Hematopoietic multipotent progenitor cell treated with erythropoietin and hydrocortisone succinate and interleukin-3 and kit ligand, for 6 days (in vitro differentiated cells): ENCODE measurements at places on chromosomes 12 and 14.

DNA sequence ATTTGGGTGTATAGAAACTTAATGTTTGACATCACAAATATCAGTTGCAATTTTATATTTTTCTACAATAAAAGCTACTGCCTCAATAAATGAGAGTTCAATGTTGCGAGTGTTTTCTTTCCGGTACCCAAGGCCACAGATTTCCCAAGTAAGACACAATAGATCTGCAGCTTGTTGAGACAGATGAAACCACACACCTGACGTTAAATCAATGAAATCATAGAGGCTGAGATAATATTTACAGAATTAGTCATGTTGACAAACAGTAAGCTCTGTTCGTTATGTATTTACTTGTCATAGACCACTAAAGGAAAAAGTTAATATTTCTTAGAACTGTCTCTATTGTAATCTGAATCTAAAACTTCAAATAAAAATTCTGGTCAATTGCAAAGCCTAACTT lies 49.2 kb upstream of the PTHLH start:
- DNase-seq, result no peak

DNA sequence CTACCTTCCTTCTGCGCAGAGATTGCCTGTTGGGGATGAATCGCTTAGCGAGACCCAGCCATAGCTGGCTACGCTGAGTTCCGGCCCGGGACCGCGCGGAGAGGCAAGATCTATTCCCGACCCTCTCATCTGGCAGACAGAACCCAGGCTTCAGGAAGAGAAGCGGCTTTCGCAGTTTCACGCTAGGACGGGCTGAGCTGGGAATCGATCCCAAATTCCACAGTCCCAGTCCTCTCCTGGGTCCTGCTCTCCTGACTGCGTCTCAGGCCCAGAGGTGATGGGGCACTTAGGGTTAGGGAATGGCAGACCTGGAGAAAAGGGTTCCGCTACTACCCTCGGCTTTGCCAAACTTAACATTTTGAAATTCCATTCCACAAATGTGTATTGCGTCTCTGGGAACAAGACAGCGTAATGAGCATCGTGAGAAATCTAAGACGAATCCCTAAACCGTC lies 2.8 kb downstream of the PTPN21 start:
- DNase-seq, result no peak

GRCh38 chr14:94395888-94396574 lies 7.6 kb upstream of the SERPINA1 start:
- no peak for DNase-seq

- no peak for DNase-seq
Observed at GRCh38 chr14:19823178-19823577, 19.6 kb downstream of the OR4N2 start.

DNA sequence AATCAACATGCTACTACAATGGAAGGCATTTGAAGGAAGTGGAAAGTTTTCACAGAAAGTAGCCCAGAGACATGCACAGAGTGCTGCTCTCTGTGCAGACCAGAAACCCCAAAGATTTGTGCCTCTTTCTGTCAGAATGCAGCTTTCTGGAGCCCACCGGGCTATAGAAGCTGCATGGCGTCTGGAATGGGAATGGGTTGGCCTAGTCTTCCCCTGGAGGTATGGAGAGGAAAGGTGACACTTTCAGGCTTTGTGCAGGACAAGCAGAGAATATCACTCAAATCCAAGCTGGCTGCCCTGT lies 21.3 kb upstream of the ZFP36L1 start:
- DNase-seq, result no peak

- peak; percentile 99 for DNase-seq
Observed at GRCh38 chr12:116196752-116197718, 80.5 kb downstream of the MED13L start.

- peak; percentile 12 for DNase-seq
Observed at GRCh38 chr12:40158592-40159111, 52.8 kb upstream of the SLC2A13 start.

- DNase-seq, result peak; percentile 49
Observed at GRCh38 chr12:121939186-121939585, 20.8 kb downstream of the CFAP251 start.

GRCh38 chr14:52553671-52554575 lies 1.3 kb downstream of the GPR137C start:
- peak; percentile 91 for DNase-seq

DNA sequence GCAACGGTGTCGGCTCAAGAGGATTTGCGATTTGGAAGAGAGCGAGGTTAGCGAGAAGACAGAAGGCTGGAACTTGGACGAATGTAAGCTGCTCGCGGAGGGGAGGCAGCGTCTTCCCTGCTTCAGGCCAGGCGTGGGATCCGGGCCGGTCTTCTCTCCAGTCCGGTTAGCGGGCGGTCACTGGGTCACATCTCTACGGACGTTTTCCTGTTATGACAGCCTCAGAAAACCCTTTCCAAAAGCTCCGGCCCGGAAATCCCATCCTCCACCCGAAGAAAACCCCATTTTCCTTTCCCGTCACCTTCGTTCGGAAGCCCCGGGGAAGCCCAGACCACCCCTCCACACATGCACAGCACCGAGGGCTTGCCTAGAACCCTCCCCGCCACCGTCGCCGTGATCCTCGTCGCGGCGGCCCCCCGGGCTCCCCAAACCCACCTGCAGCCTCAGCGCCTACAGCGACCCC lies 268 bp downstream of the NDUFB1 start:
- peak; percentile 47 for DNase-seq

DNA sequence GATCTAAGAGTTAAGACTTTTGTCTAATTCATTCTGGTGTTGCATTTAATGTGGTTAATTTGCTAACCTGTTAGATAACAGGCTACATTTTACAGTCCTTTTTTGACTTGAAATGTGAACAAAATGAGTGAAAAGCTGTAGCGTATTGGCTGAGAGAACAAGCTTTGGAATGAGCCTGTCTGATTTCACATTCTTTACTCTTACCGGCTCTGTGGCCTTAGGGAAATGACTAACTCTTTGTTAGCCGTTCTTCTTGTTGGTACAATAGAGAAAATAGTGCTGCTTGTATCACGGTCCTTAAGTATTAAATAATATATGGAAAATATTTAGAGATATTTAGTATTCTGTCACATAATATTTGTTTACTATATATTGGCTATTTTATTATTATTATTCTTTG lies 1.9 kb downstream of the MNAT1 start:
- no peak for DNase-seq

DNA sequence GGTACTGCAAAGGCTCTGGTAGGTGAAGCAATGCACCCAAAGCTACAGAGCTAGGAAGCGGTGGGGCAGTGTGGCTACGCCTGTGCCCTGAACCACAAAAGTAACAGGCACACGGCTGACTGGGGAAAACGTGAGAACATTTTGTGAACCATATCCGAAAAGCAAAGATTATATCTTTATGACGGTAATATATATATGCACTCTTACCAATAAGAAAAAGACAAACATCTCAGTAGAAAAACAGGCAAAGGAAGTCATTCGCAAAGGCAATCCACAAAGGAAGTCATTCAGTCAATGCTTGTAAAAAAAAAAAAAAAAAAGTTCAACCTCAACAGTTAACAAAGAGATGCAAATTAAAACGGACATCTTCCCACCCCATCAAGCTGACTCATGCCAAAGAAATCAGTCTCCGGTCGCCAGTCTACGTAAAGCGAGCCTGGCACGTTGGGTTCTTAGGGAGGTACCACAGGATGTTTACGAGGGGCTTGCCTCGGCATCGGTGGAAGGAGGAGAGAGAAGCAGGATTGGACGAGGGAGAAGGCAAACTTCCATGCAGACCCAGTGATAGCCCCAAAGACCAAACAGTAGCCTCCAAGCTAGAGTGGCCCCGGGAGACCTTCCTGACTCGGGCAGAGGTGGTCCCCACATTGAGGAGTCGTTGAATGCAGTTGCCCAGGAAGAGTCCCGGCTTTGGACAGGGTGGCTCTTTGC lies 39.4 kb upstream of the PPP2R5C start:
- DNase-seq, result peak; percentile 70

DNA sequence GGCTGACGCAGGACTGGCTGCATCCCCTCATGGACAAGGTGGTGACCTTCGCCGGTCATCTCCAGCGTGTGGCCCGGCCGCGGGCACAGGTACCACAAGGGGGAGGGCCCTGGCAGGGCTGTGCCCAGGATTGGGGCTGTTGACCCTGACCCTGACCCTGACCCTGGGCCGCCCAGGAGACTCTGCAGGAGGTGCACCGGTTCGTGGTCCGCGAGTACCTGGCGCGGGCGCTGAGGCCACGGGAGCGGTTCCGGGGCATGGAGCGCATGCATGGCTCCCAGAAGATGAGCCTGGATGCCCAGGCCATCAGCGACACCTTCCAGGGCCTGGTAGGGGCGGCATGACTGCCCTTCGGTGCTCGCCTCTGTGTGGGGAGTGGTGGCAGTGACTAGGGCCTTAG lies 12.9 kb downstream of the EXOC3L4 start:
- no peak for DNase-seq

GRCh38 chr14:32306549-32306948 lies 22.5 kb upstream of the AKAP6 start:
- DNase-seq, result no peak

- peak; percentile 69 for DNase-seq
Observed at GRCh38 chr12:124259154-124260066, 35.5 kb upstream of the RFLNA start.

DNA sequence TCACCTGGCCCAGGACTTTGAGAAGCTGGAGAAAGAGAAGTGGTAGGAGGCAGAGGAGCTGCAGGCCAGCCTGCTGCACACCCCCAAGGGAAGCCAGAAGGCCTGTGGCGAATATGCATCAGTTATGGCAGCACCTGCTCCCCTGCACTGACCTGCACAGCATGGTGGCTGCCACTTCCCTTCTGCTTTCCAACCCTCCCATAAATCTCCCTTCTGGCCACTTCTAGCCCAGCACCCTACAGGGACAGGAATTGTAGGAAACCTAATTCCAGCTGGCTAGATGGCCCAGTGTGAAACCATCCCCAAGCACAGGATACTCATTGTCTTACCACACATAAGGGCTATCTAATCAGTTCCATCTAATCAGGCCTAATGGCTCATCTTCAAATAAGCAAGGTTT lies 136.3 kb downstream of the TBX3 start:
- DNase-seq, result no peak

- no peak for DNase-seq
Observed at GRCh38 chr12:60539592-60539991, 943.8 kb downstream of the SLC16A7 start.

DNA sequence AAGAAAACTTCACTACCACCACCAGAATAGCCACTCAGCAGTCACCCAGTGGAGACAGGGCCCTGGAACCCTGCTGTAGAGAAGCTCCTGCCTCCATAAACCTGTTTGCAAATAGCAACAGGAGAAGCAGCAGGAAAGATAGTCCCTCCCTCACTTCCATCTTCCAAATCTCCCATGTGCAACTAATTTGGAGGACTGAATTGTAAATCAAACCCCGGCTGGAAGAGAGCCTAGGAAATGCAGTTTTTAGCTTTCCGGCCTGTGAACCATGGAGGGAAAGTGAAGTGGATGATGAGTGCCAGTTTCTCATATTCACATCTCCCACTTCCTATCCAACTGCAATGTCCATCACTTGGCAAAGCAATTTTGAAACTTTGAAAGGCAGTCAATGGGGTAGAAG lies 167.2 kb upstream of the FRMD6 start:
- DNase-seq, result no peak

GRCh38 chr12:117151403-117152031 lies 38.8 kb downstream of the FBXO21 start:
- DNase-seq, result no peak

DNA sequence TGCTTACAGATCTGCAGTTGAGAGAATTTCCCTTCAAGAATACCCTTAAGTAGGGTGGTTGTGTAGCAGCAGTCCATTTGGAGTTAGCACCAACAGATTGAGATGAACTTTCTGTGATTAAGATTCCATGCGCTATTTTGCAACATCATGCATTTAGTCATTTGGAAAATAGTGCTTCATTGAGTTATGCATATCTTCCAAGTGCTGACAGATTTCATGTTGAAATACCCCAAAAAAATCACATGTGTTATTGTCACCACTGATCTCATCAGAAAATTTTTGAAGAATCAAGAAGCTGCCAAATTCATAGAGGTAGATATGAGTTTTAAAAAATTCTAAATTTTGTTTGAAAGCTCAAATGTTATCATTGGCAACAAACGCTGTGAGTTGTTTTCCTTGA lies 35.5 kb upstream of the OSBPL8 start:
- DNase-seq, result no peak

- DNase-seq, result peak; percentile 51
Observed at GRCh38 chr14:89221109-89221810, 195.8 kb downstream of the FOXN3 start.

GRCh38 chr12:112380663-112381405 lies 1.4 kb downstream of the HECTD4 start:
- DNase-seq, result no peak

DNA sequence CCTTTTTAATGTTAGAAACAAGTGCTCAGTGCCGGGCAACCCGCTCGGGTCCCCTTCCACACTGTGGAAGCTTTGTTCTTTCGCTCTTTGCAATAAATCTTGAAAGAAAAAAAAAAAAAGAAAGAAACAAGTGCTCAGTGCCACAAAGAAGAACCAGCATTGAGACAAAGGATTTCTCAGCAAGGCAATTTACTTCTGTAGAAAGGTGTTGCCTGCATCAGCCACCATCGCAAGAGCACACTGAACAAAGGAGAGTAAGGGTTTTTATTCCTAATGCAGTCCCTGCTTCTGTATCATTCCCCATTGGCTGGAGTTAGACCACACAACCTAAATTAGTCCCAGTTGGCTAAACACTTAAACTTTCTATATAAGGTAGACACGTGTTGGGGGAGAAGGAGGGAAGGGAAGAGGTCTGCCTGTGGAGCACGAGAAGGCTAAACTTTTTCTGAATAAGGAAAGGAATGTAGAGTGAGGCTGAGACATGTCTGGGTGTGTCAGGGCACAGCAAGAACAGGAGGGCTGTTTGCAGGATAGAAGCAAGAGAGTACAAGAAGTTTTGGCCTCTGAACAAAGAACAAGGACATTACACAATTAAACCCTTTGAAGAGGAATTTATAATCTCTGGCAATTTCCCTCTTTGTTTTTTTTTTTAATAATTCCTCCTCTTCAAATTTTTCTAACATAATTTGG lies 21.4 kb downstream of the KLRF2 start:
- peak; percentile 15 for DNase-seq

GRCh38 chr12:132392389-132393244 lies 63.2 kb upstream of the GALNT9 start:
- no peak for DNase-seq

DNA sequence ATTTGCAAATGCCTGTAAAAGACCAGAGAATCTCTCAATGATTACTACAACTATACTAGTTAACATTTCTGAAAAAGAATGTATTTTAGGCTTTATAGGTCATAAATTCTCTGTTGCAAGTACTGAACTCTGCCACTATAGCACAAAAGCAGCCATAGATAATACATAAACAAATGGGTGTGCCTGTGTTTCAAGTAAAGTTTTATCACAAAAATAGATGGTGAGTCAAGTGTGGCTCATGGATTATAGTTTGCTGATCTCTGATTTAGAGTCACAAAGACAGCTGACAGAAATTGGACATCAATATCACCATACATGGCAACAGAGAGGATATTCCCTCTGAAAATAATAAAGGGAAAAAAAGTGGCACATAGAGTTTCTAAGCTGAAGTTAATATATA lies 68.1 kb downstream of the FSCB start:
- DNase-seq, result no peak

GRCh38 chr14:91170504-91171121 lies 56.7 kb downstream of the DGLUCY start:
- DNase-seq, result no peak

- DNase-seq, result no peak
Observed at GRCh38 chr14:90808759-90809529, 7.3 kb downstream of the TTC7B start.

- DNase-seq, result no peak
Observed at GRCh38 chr14:34997762-34998161, 15.0 kb downstream of the SRP54 start.
